H7 (cell line): ENCODE measurements at places on chromosomes 2 and 18. TPM values are rescaled to one million over a fixed set of nuclear protein-coding genes. Genes with fewer than 3 reads are reported as not detected.

EMILIN2 gene
- total RNA-seq = 15.2 and 20.6 TPM in 2 replicates

UGT1A4 gene
- 0.07 TPM in 1 of 2 replicates, not detected in the other for total RNA-seq

RUFY4 gene
- not detected in 2 replicates for total RNA-seq

GULP1 gene
- 49.4 and 63.8 TPM in 2 replicates for total RNA-seq

OLA1 gene
- 92.5 and 104 TPM in 2 replicates for total RNA-seq

PHLPP1 gene
- 23.0 and 29.2 TPM in 2 replicates for total RNA-seq

LDLRAD4 gene
- total RNA-seq = 21.0 and 23.9 TPM in 2 replicates

C1QL2 gene
- total RNA-seq = 0.28 and 0.59 TPM in 2 replicates

OTOS gene
- total RNA-seq = not detected in 2 replicates

TRIM54 gene
- 3.4 and 5.5 TPM in 2 replicates for total RNA-seq

REG3A gene
- not detected in 2 replicates for total RNA-seq

PTPRM gene
- total RNA-seq = 14.4 and 14.5 TPM in 2 replicates

TDRD15 gene
- total RNA-seq = not detected in 2 replicates

FNDC4 gene
- total RNA-seq = 7.4 and 9.7 TPM in 2 replicates

BARD1 gene
- 21.8 and 24.6 TPM in 2 replicates for total RNA-seq

IL36A gene
- total RNA-seq = not detected in 2 replicates

NAPG gene
- 32.1 and 34.7 TPM in 2 replicates for total RNA-seq
